ENCODE measurements at places on chromosomes 3 and 15.

- no peak for DNase-seq
Measured at GRCh38 chr3:62553811-62554210, 180.5 kb upstream of the FEZF2 start.

DNA sequence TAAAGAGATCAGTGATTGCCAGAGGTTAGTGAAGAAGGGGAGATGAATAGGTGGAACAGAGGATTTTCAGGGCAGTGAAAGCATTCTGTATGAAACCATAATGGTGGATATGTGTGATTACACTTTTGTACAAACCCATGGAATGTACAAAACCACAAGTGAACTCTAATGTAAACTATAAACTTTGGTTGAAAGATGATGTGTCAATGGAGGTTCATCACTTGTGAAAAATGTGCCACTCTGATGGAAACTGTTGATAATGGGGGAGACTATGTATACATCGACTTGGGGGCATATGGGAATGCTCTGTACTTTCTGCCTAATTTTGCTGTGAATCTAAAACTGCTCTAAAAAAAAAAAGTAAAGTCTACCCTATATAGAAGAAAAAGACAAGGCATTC, 68.7 kb upstream of the ARHGEF3 start:
- DNase-seq, result no peak

- DNase-seq, result no peak
Measured at GRCh38 chr15:84955089-84955848, 26.4 kb upstream of the PDE8A start.

DNA sequence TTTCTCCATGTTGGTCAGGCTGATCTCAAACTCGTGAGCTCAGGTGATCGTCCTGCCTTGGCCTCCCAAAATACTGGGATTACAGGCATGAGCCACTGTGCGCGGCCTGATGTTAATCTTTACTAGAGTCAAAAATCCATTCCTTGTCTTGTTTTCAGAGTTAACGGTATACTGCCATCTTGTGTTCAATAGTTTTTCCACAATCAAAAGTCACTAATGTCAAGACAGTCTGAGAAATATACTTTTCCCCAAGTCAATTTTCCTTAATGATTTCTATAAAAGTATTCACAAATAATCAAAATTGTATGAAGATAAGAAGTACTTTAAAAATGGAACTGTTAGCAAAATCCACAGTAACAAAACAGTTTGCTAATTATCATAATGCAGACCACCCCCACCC, 8.5 kb downstream of the CRBN start:
- no peak for DNase-seq

GRCh38 chr3:189267981-189268613, 96.3 kb downstream of the TPRG1 start:
- DNase-seq, result no peak

GRCh38 chr3:7789324-7789723, 712.3 kb upstream of the LMCD1 start:
- no peak for DNase-seq

DNA sequence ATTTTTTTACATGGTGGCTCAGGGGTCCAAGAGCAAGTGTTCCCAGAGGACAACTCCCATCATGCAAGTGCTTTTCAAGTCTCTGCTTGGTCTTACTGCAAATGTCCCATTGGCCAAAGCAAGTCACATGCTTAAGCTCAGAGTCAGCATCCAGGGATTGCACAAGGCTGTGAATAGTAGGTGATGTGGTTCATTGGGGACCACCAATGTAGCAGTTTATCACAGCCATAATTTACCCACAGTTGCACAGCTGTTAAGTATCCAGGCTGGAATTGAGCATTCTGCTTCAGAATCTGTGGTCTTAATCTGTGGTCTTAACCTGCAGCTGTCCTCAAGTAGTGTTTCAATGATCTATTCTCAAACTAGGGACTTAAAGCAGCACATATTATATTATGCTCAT, 71.4 kb upstream of the PLCL2 start:
- DNase-seq, result no peak

DNA sequence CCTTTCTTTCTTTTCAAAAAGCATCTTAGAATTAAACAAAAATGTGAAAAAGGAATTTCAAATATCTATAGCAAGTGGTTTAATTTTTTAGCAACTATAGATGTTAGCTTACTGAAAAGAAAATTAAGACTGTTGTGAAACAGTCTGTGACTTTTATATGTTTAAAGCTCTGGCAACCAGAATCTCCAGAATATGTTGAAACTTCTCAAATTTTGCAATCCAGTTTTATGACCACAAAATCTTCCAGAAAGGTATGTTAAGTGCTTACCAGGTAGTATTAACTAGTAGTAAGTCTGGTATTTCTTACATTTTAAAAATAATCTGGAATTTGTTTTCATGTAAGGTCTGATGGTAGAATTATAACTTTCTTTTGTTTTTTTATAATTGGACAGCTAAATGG, 235.0 kb downstream of the SLC9A9 start:
- no peak for DNase-seq

- DNase-seq, result peak; percentile 69
Measured at GRCh38 chr3:187025254-187025655, 94.9 kb downstream of the ST6GAL1 start.

DNA sequence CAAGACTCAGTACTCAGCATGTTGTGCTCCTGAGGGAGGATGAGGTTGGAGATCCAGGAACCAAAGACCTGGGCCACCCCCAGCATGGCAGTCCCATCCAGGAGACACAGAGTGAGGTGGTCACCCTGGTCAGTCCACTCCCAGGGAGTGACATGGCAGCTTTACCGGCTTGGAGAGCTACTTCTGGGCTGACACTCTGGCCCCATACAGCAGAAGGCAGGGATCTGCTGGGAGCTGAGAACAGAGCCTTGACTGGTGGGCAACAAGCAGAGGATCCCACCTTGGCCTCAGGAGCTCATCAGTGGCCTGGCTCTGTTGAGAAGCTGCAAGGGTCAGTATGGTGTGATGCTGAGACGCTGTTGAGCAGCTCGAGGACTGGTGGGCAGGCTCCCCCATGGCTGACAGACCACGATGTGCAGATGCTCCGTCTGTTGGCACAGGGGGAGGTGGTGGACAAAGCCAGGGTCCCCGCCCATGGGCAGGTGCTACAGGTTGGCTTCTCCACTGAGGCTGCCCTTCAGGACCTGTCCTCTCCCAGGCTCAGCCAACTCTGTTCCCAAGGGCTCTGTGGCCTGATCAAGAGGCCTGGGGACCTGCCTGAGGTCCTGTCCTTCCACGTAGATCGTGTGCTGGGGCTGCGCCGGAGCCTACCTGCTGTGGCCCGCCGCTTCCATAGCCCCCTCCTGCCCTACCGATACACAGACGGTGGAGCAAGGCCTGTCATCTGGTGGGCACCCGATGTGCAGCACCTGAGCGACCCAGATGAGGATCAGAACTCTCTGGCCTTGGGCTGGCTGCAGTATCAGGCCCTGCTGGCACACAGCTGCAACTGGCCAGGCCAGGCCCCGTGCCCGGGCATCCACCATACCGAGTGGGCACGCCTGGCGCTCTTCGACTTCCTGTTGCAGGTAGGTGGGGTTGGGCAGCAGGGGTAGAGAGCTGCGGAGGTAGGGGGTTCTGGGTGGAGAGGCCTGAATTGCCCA, 53.8 kb downstream of the GASK1A start:
- no peak for DNase-seq

DNA sequence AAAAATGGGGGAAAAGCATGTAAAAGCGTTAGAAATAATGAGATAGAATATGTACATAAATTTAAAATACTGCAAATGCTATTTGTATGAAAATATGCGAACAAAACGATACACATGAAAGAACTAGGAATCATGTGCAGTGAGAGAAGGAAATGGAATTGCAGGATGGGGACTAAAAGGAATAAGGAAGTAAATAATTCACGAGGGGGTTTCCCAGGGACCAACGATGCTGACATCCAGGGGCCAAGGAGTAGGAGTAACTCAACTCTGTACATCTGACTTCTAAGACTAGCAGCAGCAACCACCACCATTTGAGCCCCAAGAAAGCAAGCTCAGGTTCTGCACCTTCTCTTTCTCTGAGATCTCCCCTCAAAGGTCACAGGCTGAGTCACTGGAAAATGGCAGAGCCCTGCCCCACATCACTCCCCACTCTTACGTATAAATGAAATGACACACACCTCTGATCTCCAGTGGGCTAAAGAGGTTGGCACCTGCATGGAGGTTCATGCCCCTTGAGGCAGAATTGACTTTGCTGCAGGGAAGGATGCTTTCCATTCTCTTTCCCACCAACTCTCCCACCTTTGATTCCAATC, 100.0 kb upstream of the DLG1 start:
- DNase-seq, result peak; percentile 37

- no peak for DNase-seq
Measured at GRCh38 chr3:108468577-108468976, 41.8 kb downstream of the MYH15 start.

- no peak for DNase-seq
Measured at GRCh38 chr3:2992534-2992933, 117.6 kb downstream of the IL5RA start.

GRCh38 chr3:149120051-149120972, 9.1 kb upstream of the HPS3 start:
- DNase-seq, result no peak

DNA sequence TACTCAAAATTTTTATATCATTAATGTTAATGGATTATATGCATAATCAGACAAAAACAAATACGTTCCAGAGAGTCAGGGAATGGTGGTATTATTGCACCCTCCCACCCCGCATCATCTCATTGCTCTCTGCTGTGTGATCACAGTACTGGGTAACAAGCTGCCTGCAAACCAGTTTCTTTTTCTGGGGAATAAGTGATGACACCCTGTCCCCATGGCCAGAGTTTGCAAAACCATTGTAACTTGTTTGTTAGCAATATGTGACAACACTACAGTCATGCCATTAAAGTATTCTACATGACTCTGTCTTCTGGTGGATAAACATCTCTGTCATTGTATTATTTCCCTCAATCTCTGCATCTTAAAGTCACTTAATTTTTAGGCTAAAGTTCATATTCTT, 39.5 kb downstream of the ZBTB38 start:
- DNase-seq, result no peak

- DNase-seq, result no peak
Measured at GRCh38 chr15:74470631-74471395, 9.9 kb upstream of the UBL7 start.

- no peak for DNase-seq
Measured at GRCh38 chr15:50095938-50096821, 22.9 kb downstream of the ATP8B4 start.

DNA sequence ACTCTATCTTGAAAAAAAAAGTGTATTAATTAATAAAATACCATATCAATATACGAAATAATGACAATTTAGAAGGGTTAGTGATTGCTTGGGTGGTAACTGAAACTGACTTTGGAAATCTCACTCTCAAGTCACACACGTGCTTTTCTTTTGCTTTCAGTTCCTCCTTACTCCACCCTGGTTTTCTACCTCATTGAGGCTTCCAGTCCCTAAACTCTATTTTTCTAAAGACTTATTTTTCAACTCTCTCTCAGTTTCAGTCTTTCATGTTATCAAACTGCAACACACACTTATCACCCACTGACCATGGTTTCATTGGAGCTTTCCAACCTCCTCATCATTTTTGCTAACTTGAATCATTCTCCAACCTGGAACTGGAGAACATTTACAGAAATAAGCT, 23.5 kb downstream of the IL12A start:
- no peak for DNase-seq

DNA sequence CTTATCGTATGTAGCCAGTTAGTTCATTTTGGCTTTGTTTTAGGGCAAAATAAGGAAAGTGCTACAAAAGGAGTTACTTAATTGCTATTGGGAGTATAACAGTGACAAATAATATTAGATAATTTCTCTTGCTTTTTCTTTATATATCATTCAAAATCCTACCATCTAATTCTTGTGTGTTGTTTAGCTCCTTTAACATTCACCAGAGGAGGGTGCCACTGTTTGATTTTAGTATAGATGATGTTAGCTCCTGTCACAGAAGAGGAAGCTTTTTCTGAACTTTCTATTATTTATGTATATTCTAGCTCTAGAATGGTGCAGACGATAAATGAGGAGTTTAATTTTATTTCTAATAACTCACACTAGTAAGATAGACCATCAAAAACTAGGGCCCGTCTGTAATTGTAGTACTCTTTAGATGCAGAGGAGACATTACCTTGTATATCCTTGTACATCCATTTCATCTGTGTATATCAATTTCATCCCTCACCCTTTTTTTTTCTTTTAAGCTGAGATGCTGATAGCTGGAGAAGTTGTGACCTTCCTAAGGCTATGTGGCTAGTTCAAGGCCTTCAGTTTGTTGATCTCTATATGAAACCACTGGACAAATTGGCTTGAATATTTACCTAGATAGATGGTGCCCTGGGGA, 3.0 kb downstream of the PPM1L start:
- no peak for DNase-seq

DNA sequence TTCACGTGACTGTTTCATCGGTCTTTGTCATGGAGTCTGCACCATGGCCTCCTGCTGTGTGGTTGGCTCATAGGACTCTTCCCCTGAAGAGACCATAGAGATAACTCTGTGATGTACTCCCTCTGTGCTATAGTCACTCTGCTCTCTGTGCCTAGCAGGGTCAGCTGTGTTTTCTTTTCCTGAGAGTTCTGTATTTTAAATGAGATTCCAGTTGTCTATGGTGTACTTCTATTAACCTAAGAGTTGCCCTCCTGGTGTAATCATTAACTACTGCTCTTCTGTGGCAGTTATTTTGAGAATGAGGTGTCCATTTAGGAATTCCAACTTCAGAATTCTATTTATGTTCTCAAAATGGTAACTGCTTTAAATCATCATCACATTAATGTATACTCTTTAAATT, 114.5 kb upstream of the ARPP21 start:
- DNase-seq, result no peak

DNA sequence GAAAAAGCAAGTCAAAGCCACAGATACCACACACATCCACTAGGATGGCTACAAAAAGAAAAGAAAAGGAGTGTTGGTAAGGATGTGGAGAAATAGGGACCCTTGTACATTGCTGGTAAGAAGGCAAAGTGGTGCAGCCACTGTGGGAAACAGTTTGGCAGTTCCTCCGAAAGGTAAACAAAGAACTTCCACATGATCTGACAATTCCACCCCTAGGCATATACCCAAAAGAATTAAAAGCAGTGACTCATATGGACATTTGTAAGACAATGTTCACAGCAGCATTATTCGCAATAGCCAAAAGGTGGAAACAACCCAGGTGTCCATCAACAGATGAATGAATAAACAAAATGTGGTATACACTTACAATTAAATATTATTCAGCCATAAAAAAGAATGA, 22.2 kb upstream of the GMPPB start:
- DNase-seq, result no peak

- DNase-seq, result no peak
Measured at GRCh38 chr15:93173369-93173768, 84.4 kb upstream of the RGMA start.

GRCh38 chr3:195696632-195697278, 24.0 kb upstream of the MUC20 start:
- DNase-seq, result no peak

Data from T-helper 2 cell treated with Interferon-gamma antibody and Interleukin-4, amounts not matched to agents 5 μg/mL and 100 μg/mL, for 36 hours (primary cell).